ENCODE measurements at places on chromosomes 6 and 20.

- no peak for DNase-seq
Measured at GRCh38 chr6:39958947-39959346, 24.7 kb upstream of the MOCS1 start.

DNA sequence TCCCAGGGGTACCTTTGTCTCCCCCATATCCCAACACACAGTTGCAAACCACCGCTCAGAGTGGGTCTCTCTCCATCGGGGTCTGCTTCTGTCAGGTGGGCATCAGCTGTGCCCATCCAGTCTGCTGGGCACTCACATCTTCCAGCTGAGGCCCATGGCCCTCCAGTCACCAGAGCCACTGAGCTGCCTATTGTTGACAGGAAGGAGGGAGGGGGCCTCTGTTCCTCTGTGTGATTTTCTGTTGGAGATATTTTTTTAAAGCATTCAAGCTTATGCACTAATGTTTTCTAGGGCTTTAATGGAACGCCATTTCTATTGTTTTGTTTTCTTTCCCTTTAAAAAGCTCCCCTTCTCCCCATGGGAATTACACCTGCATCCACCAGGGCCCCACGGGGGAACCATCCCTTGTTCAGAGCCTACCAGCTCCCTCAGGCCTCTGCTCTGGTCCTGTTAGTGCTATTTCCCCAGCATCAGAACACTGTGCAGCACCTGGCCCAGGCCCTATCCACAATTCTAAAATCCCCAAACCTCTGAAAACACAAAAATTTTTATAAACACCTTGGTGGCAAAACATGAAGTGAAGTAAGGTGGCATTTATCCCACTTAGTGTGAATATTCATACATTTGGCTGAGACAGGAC is 326.2 kb downstream of the CD83 start:
- DNase-seq, result no peak

GRCh38 chr6:1099264-1099663 is 212.6 kb upstream of the FOXQ1 start:
- no peak for DNase-seq

GRCh38 chr6:148435386-148435785 is 92.7 kb downstream of the SASH1 start:
- no peak for DNase-seq

GRCh38 chr6:20056350-20056992 is 155.8 kb downstream of the MBOAT1 start:
- no peak for DNase-seq

DNA sequence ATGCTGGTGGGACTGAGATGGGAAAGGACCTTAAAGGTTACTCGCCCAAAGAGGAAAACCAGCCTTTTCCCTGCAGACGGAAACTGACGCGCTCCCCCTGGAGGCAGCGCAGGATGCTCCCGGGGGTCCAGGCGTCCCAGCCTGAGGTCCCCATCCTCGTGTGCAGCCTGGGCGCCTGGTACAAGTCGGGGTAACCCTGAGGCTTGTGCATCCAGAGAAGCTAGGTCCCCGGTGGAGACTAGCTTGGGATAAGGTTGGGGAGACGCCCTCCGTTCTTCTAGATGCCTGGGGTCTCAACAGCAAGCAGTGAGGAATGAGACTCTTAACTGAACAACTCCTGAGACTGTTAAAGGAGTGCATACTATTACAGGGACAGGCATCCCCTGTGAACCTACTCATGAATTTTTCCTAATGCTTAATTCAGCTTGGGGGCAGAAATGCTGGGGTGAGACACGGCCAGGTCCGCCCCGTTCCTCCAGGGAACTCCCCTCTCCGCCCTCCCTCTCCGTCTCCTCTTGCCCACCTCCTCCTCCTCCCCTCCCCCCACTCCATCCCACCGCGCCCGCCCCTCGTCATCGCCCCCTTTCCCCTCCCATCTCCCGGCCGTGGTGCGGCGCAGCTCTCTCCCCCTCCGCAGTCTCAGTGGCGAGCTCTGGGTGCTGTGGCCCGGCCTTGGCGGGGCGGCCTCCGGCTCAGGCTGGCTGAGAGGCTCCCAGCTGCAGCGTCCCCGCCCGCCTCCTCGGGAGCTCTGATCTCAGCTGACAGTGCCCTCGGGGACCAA is at the start of gene PRSS35:
TSS of gene PRSS35 (plus strand) at position 634 of the 781 bp plus-strand sequence. CDS start 10,908 bp downstream, outside the sequence.
- no peak for DNase-seq

DNA sequence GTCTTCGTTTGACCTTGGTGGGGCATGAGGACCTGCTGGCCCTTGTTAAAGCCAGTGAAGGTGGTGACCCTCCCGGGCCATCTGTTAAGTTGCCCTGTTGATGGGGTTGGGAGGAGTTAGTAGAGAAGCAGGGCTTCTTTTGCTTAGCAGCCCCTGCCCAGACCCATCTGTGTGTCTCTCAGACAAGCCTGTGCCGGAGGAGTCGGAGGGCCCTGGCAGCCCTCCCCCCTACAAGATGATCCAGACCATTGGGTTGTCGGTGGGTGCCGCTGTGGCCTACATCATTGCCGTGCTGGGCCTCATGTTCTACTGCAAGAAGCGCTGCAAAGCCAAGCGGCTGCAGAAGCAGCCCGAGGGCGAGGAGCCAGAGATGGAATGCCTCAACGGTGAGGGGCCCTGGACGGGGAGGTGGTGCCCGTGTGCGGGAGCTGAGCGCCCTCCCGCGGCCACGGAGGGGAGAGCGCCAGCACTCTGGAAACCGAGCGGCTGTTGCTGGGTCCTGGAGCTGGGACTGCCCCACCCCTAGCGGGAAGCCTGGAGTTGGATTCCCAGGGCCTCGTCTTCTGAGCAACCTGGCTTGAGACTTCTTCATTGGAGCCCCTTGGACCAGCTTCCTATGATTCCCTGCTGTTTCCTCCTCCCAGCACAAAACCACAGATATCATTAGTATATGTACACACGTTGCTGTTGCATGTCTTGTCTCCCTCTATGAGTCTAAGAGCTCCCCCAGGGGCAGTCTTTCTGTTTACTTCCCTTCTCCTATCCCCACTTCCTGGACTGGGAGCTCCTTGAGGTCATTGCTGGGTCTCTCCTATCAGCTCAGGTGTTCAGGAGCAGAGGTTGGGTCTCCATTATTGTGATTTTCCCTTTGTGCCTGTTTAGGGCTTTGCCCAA is 27.6 kb upstream of the SRF start:
- peak; percentile 65 for DNase-seq

GRCh38 chr20:35405775-35406174 is 6.0 kb downstream of the UQCC1 start:
- DNase-seq, result no peak

GRCh38 chr6:19866985-19867627 is 29.9 kb downstream of the ID4 start:
- no peak for DNase-seq

- no peak for DNase-seq
Measured at GRCh38 chr20:54477191-54477955, 2.0 kb downstream of the DOK5 start.

DNA sequence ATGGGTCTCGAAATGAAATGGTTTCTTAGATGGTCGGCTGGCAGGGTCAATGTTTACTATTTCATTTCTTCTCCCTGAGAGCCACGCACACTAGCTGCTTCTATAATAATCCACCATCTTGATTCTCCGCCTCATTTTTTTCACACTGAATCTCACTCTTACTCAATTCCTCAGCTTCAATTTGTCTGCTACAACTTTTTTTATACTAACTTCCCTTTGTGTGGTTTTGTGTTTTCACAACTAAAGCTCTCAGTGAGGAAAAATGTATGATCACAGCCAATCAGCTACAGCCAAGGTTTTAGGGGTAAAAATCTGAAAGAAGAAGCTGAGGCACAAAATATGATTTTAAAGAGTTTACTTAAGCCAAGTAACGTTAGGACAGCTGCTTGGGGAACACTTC is 1309.4 kb downstream of the EPHA7 start:
- DNase-seq, result no peak

GRCh38 chr20:62430866-62431447 is 3.6 kb upstream of the RBBP8NL start:
- no peak for DNase-seq

GRCh38 chr20:26207237-26207966 is 510.7 kb upstream of the ZNF337 start:
- DNase-seq, result no peak

GRCh38 chr20:63978319-63979228 is 868 bp downstream of the SAMD10 start:
- peak; percentile 38 for DNase-seq

GRCh38 chr6:137237413-137238170 is 18.4 kb upstream of the IFNGR1 start:
- no peak for DNase-seq

GRCh38 chr20:407953-408842 is at the start of gene RBCK1:
Gene RBCK1, plus strand, starts transcription at chr20:408299. Its CDS starts 459 bp downstream, at chr20:408758.
- peak; percentile 82 for DNase-seq

- DNase-seq, result no peak
Measured at GRCh38 chr6:147949981-147950622, 392.5 kb upstream of the SASH1 start.

DNA sequence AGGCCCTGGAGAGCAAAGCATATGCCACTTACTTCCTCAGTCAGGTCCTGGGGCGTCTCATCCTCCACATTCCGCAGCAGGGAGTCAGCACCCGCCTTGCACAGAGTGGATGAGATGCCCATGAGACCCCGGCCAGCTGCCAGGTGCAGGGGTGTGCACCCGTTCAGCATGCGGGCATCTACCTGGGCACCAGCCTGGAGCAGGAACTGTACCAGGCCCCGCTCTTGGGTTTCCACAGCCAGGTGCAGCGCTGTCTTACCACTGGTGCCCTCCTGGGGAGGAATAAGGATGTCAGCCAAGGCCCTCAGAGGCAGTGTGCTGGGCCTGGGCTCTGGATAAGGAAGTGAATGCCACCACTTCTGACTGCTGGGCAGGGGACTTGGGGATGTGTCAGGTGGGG is 2.7 kb upstream of the SLC35B2 start:
- no peak for DNase-seq

- DNase-seq, result no peak
Measured at GRCh38 chr6:141388666-141389065, 744.1 kb upstream of the GJE1 start.

- DNase-seq, result no peak
Measured at GRCh38 chr6:19668710-19669109, 168.5 kb upstream of the ID4 start.

- no peak for DNase-seq
Measured at GRCh38 chr20:45087097-45087790, 13.7 kb downstream of the KCNS1 start.

DNA sequence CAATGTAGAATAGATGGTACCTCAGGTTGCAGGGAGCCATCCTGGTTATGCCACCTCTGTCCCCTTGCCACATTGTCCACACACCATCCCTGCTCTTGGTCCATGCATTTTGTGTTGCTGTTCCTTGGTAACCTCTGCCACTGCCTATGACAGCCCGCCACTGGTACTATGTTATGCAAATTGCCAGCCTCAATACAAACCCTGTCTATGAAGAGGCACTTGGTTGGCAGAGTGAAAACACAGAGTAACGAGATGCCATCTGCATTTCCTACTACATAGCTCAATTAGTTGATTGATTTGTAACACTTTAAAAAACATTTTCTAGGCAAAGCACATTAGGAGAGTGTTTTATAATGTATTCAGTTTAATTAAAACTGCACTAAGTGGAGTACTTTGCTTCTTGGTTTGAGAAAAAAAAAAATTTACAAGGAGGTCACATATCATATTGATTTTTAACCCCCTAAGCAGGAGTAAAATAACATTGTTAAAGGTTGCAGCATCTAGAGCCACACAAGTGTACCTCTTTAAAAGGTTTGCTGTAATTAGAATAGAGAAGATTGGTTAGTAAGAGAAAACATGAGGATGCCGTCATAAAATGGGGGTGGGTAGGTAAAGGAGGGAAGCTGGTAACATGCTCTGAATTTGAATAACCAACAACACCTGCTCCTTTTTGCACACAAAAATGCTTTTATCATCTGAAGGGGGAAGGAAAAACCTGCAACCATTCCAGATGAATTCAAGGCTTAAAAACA is 817.1 kb downstream of the KIF16B start:
- DNase-seq, result no peak

DNA sequence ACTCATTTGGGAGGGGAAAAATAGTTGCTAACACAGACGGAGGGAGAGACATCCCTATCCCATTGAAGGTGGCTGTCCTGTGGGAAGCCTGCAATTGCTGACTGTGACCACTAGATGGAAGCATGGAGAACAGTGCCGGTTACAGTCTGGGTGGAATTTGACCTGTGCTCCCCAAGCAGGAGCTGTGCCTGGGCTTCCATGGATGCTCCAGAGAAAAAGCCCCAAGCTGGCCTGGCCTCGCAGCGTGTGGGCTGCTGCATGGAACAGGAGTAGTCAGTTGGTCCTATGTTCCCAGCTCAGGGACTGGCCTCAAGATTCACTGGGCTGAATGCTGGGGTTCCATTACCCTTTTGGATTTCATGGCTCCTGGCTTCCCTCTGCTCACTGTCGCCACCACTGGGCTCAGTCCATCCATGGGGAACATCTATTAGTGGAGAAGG is 116.3 kb upstream of the CHD6 start:
- peak; percentile 10 for DNase-seq

DNA sequence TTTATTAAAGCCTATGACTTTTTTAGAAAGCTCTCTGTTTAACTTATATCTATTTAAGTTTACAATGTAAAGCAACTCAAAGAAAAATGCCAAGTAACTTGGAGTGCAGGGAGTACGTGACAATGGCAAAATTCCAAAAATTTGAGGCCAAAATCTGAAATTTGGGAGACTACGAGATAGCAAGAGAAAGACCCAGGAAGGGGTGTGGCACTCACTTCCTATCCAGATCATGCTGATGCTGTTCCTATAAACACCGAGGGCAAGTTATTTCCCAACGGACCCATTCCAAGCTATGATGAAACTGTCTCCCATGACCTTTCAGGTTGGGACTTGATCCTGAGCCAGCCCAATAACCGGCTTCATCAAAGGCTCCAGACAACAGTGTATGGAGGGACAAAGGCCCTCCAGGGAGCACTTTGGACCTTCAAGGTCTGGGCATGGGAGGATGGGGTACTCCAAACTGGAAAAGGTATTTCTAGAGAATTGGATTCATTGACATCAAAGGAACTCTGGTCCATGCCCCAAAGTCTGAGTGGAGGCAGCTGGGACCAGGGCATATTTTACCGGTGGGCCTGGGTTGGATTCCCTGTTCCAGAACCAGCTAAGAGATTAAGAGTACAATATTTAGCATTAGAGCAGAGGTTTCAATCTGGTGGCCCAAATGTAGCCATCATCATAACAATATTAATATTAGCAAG is 15.7 kb upstream of the SLC13A3 start:
- DNase-seq, result no peak

GRCh38 chr6:1394514-1395463 is 5.4 kb downstream of the FOXF2 start:
- DNase-seq, result no peak

DNA sequence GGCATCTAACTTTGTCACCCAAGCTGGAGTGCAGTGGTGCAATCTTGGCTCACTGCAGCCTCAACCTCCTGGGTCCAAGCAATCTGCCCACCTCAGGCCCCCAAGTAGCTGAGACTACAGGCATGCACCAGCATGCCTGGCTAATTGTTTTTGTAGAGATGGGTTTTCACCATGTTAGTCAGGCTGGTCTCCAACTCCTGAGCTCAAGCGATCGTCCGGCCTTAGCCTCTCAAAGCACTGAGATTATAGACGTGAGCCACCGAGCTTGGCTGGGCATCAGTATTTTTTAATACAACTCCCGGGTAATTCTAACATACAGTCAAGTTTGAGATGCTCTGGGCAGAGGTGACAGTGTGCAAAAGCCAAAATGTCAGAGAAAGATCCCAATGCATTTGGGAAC is 73.5 kb downstream of the NFATC2 start:
- DNase-seq, result no peak

- no peak for DNase-seq
Measured at GRCh38 chr6:72787391-72788031, 165.6 kb downstream of the KCNQ5 start.

- peak; percentile 55 for DNase-seq
Measured at GRCh38 chr6:31822036-31822821, 5.3 kb upstream of the HSPA1B start.

Data from activated T-cell treated with anti-CD3 and anti-CD28 coated beads for 1 hour (primary cell).